GM12891 (cell line): ENCODE measurements at places on chromosomes 12 and 14.

DNA sequence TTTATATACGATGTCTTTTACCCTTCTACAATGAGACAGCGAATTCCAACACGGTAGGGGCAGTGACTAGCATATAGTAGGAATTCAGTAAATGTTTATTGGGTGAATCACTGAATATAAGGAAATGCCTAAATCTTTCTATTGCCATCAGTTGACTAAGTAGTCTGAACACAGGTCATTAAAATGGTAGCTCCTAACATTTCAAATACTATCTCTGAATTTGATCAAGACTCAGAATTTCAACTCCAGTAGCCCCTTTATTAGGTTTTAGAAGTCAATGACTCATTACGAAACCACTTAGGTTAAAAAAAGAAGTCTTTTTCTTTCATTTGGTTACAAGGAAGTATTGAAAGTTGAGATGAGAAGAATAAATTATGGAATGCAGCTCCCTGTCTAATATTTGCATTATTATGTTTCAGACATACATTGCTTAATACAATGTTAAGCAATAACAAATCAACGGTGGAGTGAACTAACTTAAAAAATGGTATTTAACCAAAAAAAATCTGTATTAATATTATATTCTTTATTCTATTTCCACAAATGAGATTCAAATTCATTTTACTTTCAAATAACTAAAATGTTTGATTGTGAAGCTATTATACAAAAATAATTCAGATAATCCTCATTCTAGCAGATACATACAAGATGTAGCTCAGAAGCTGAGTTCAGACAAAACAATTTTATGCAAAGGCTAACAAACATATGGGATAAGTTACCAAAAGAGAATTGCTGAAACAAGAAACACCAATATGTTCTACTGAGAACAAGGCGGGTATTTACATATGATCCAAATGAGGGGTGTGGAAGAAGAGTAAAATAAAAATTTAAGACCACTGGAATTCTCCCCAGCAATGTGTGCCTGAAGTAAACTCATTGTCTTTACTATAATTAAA is 302.7 kb downstream of the CEP128 start:
- DNase-seq: no peak

DNA sequence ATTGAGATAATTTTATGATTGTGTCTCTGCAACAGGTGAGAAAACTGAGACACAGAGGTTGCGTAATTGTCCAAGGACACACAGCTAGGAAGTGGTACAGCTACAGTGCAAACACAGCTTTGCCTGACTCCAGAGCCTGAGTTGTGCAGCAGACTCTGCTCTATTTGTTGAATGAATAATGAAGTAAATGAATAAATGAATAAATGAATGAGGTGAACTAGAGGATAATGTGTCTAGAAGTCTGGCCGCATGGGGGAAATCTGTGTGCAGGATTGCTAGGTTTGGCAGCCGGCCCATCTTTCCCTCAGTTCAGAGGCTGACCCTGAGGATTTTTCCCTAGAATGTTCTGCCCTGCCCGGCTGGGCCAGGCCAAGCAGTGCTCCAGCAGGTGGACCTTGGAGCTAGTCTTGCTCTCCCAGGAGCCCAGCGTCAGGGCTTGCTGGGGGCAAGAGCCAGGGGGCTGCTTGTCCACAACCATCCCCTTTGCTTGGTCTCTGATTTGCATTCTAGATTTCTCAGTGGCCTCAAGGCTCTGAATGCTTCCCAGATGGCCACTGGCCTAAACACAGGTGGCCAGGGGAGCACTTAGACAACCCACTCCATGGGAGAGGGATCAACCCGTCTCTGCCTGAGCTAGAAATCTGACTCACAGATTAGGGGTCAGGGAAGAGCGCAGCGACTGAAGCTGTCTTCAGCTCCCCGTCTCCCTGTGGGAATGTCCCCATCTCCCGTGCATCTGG is 225.2 kb downstream of the C12orf75 start:
- no peak for DNase-seq

DNA sequence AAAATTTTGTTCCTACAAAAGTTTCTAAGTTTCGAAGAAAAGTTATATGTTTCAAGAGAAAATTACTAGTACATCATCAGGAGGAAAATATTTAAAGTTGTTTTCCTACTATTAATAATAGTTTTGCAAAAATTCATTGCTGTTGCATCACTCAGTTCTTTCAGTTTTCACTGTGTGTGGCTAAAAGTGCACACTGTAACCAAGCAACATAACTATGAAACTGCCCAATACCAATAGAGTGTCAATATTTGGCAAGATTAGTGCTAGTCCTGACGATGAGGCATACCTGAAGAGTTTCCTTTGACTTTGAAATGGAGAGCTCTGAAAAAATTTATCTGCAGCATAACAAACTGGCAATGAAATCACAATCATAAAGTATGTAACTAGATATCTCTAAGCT is 194.3 kb downstream of the CPNE8 start:
- no peak for DNase-seq

DNA sequence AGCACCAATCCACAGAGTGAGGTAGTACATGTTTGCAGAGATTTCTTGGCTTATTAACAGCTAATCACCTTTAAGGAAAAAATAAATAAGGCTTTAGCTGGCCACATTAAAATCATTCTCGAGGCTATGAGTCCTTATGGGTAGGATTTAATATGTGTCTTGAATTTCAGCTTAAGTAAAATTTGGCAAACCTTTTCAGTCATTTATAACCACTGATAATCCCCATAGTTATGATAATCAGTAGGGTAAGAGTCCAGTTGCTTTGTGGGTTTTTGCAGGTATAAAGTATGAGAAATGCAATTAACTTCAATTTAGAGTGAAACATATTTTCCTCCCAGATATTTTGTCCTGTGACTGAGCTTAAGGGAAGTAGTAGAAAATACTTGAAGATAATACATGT is 1458.9 kb upstream of the FLRT2 start:
- no peak for DNase-seq

- DNase-seq: no peak
These were observed 97.3 kb upstream of the FRMD6 start for GRCh38 chr14:51554339-51554920.

- DNase-seq: no peak
These were observed 17.8 kb downstream of the SLC8A3 start for GRCh38 chr14:70170976-70171375.

DNA sequence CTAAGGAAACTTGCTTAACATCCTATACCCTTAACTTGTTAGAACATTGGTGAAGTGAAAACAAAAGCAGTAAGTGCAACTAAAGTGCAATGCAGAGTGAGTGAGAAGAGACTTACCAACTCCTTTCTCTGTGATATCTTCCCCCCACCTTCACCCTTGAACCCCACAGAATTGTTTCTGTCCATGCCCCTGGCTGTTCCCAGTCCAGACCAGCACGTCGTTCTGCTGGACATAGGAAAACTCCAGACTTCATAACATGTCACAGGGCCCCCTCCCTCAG is 91.9 kb downstream of the DAD1 start:
- no peak for DNase-seq

DNA sequence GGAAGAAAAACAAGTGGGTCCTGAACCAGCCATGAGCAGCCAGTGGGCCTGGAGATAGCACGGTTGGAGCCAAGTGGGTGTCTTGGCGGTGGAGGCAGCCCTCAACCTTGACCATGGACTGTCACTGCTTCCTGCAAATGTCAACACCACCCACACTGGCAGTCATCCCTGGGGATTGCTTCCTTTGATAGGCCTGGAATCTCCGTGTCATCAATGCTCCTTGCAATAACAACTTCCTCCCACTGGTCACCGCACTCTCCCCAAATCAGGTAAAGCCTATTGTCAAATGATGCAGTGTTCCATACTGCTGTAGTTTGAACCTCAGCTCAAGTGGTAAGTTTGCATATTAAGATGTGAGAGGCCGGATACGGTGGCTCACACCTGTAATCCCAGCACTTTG is 129.1 kb downstream of the NTF3 start:
- no peak for DNase-seq

- no peak for DNase-seq
These were observed 321.7 kb upstream of the RPL10L start for GRCh38 chr14:46973295-46973694.

GRCh38 chr12:54055552-54055951 is 1.9 kb downstream of the HOXC4 start:
- DNase-seq: no peak
